ENCODE measurements at places on chromosomes 5 and 9.
A peak's percentile ranks its signal among the peaks of the same experiment; 100 is the strongest.

- DNase-seq, result no peak
Measured at GRCh38 chr9:69593301-69593700, 78.9 kb downstream of the APBA1 start.

DNA sequence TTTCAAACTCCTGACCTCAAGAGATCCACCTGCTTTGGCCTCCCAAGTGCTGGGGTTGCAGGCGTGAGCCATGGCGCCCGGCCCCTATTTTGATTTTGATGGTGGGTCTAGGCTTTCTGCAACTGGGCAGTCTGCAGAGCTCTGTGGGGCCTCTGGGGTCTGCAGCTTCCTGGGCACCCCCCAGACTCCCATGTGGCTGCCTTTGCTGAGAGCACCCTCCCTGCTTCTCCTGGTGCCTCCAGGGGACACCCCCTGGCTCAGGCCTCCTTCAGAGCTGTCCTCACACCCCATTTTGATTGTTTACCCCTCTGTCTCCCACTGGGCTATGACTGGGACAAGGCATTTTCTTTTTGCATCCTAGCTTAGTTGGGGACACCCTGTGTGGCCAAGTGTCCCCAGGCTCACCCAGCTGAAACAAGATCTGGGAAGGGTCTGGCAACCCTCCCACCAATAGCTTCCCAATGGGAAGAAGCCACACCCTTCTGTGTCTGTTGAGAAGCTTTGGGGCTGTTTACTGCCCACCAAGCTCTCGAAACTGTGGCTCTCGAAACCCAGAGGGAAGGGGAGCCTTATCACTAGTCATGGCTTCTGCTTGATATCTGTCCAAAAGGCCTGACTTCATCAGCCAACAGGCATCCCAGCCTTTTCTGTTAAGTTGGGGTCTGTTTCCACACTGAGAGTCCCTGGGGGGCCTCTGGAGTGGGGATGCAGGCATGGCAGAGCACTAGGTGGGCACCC lies 204.4 kb upstream of the IER5L start:
- no peak for DNase-seq

DNA sequence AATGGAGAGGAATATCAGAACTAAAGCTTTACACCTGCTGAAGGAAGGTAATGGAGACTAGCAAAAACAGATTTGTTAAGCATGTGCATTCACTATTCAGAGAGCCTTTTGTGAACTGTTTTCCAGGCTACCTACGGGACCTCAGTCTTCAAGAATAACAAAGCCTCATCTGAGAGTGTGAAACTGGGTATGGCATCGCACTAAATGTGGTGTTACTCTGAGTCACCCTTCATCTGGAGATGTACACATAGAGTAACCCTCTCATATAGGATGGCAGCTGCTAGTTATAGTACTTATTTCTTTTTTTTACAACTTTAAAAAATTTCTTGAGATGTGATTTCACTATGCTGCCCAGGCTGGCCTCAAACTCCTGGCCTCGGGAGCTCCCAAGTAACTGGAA lies 306.8 kb downstream of the ZNF608 start:
- DNase-seq, result no peak

DNA sequence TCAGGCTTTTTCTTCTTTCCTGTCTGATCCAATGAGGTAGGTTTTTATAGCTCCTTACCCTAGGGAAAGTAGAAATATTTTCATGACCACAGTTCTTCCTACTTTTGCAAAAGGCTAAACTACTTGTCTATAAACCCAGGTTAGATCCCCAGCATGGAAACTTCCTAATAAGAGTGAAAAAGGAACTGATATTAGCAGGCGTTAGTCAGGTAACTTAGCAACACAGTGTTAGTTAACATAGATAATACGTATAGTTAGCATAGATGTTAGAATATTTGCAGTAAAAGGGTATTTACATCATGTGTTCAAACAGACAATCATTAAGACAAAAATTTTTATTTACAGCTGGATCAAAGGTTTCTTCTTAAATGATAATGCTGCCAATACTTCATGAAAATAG lies 162.9 kb upstream of the DAB2 start:
- no peak for DNase-seq

DNA sequence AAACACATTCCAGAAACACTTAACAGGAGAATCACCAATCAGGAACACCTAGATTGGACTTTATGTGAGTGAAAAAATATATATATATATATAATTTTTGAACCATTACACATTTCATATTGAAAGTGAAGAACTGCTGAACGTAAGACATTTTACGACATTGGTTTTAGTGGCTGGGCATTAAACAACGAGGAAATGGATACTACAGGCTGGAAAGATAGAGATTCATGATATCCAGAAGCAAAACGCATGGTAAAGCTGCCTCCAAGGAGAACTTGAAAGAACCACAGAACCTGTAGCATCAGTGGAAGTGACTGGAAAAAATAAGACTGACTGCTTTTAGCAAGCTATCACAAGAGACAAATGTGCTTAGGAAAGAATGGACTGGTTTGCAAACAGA lies 13.2 kb upstream of the NDUFS4 start:
- DNase-seq, result no peak

- no peak for DNase-seq
Measured at GRCh38 chr9:1956958-1957357, 58.2 kb upstream of the SMARCA2 start.

DNA sequence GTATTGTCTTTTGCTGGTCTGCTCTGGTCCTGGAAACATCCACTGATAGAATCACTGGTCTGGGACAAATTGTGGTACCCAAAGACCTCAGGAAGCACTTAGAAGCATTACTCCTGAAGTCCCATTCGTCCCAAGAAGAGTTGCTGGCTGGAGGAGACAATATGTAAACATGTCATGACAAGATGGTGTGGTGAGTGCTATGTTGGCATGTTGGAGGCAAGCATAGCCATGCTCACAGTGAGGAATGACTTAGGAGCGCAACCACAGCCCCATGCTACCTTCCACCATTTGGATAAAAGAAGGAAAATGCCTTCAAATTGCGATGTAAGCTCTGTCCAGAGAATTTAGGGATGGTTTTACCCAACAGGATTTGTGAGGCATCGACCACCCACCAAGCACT lies 115.8 kb upstream of the STC2 start:
- DNase-seq, result no peak

DNA sequence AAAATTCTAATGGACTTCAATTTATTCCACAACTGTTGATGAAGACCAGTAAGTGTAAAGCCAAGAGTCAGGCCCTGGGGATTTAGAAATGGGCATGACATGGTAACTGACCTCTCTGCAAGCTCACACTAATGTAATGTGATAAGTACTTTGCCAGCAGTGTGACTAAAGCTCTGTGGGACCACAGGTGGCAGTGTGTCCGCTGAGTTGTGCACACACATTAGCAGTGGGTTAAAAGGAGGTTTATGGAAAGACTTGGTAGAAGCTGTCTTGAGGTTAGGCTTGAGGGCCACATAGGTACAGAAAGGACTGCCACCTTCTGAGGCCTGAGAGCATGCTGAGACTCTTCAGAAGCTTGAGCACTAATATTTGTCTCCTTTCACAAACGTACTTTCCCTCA lies 67.6 kb downstream of the UBAP1 start:
- DNase-seq, result no peak

DNA sequence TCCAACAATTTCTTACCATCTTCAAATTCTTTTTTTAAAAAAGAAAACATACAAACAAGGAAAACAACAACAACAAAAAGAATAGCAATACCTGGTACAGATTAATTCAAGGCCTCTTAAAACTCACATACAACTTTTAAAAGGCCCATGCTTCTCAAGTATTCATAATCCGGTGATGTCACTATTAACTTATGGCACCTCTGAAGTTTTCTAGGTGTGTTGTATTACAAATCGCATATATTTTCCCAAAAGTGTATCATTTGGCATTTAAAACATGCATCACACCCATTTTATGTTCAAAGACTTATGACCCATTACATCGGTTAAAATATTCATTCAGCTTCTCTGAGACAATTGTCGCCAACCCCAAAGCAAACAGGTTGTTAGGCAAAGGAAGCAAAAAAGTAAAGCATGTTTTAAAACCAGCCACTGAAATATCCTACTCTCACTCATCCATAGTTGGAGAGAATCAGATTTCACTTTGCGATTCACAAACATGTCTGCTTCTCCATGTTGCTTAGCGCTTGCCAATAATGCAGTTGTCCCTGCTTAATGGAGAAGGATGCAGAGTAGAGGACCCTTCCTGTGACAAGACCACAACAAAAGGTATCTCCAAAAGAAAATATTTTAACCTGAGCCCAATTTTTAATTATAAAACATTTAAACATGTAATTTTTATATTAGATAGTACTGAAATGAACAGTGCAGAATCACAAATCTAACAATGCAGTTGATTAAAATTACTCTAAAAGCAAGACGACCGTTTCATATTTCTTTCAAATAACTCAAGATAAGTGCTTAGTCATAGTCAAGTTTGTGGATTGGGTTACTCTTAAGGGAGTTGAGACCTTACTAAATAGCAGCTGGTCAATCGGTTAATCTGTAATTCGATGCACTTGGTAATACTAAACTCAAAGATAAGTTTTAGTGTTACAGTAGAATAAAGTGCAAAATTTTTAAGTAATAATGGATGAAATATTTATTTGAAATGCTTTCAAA lies 1.6 kb downstream of the SKP1 start:
- no peak for DNase-seq

- DNase-seq, result no peak
Measured at GRCh38 chr9:95778957-95779356, 96.5 kb upstream of the ERCC6L2 start.

GRCh38 chr5:18992264-18992663 lies 995.7 kb downstream of the CDH18 start:
- no peak for DNase-seq

DNA sequence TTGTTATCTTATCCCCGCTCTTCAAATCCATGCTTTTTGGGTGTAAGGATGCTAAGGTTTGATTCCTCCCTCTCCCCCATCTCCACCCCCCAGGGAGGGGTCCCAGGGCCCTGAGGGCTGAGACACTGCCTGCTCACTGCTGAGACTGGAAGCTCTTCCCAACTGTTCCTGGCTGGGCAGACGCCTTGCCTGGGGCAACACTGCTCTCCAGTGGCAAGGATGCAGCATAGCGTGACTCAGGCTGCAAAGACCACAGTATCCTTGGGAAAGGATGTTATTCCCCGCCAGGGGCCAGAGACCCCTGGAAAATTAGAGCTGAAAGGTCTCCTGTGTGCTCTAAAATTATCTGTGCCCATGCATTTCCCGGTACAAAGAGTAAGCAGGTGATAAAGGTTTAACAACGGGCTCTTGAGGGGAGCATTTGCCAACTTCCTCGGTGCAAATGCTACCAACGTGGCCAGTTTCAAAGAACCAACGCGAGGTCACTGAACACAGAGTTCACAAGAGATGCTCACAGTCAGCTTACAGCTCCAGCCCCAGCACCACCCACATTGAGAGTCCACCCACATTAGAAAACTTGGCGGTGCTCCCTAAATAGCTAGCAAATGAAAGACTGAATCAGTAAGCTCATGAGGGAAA lies 271.9 kb downstream of the NSG2 start:
- DNase-seq, result peak; percentile 2

- no peak for DNase-seq
Measured at GRCh38 chr5:28066856-28067255, 1028.5 kb upstream of the CDH9 start.

- no peak for DNase-seq
Measured at GRCh38 chr5:57529864-57530263, 47.3 kb upstream of the ACTBL2 start.

- peak; percentile 10 for DNase-seq
Measured at GRCh38 chr5:113693701-113694100, 180.2 kb downstream of the YTHDC2 start.

- no peak for DNase-seq
Measured at GRCh38 chr9:106531491-106531890, 331.5 kb upstream of the ZNF462 start.

- peak; percentile 74 for DNase-seq
Measured at GRCh38 chr9:35736201-35736633, 3.8 kb downstream of the CREB3 start.

- DNase-seq, result no peak
Measured at GRCh38 chr5:139232147-139232724, 34.1 kb upstream of the SIL1 start.

GRCh38 chr5:106408570-106408969 lies 1262.2 kb downstream of the EFNA5 start:
- DNase-seq, result no peak

GRCh38 chr5:95110118-95110517 lies 174.8 kb downstream of the MCTP1 start:
- no peak for DNase-seq

DNA sequence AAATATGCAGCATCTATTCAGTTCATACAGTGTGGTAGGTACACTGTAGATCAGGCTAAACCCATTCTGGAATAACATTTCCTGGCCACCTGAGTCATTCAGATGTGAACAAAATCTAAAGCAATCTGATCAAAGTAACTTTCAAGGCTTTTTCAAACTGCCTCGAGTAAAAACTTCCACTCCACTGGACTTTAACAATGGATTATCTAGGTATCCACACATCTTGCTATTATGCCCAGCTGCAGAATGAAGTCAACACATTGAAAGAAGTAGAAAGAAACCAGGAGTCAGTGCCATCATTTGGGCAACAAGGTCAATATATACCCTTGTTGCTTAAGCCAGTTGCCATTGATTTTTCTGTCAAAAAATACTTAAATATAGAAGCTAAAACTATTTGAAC lies 1352.6 kb upstream of the NUDT12 start:
- DNase-seq, result no peak

DNA sequence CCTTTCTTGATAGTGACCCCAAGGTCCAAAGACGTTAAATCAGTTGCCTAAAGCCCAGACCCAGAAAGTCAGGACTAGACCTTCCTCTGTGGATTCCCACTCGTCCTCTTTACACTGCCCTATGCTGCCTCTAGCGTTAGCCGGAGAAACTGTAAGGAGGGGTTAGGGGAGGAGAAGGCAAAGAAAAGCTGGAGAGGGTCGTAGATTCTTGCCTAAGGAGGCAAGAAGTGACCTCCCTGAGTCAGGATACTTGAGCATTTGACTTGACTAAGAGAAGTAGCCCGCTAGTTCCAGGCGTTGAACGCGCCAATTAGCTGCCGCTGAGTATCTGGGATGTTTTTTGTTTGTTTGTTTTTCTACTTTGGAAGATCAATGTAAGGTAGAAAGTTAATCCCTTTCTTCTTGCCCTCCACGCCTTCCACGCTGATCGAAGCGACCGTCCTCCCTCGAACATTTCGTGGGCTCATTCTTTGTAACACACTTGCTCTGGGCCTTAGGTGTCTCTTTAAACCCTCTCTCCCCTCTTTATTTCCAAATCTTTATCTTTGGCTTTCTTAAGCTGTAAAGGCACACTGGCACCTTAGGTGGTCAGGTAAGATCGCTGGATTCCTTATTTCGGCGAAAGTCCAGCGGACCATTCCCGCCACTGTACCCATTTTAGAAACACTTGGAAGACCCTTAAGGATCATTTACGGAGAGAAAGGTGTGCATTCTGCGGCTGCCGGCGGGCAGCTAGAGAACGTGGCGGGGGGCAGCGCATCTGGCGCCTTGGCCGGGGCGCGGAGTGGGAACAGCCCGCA lies 5.1 kb upstream of the RGMB start:
- peak; percentile 63 for DNase-seq

- DNase-seq, result no peak
Measured at GRCh38 chr9:94581728-94582127, 11.9 kb downstream of the FBP2 start.

Data from NCI-H2081 (cell line).